NCI-H2081 (cell line): ENCODE measurements at places on chromosomes 5 and 9.

GRCh38 chr9:113580954-113581311, 117.4 kb downstream of the RGS3 start:
- DNase-seq: no peak

DNA sequence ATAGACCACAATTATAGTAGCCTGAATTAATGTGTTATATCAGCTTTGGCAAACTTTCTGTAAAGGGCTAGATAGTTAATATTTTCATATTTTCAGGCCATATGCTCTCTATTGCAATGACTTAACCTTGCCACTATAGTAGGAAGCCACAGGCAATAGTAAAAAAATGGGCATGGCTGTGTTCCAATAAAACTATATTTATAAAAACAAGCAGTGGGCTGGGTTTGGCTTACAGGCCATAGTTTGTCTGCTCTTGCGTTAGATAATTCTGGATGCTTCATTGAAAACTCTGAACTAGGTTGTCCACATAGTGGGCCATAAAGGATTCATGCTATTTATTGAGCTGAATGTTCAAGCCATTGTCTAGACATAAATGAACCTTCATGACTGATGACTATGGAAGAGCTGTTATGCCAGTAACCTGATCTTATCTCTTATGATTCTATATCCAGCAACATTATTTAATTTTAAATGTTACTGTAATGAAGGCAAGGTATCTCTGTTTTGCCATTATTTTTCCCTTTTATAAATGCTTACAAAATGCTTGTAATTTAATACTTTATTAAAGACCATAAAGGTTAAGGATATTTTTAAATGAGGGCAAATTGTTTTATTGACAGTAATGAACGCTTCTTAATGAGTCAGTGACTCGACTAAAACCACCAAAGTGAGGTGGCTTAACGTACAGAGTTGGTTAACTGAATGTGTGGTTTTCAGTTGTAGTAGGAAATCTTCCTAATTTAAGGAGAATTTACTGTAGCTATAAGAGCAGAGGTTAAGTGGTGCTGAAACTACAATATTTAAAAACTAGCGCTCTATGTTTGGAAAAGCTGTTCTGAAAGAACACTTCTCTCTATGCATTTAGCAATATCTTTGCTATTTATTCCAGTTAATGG, 560.6 kb downstream of the PRR16 start:
- no peak for DNase-seq

DNA sequence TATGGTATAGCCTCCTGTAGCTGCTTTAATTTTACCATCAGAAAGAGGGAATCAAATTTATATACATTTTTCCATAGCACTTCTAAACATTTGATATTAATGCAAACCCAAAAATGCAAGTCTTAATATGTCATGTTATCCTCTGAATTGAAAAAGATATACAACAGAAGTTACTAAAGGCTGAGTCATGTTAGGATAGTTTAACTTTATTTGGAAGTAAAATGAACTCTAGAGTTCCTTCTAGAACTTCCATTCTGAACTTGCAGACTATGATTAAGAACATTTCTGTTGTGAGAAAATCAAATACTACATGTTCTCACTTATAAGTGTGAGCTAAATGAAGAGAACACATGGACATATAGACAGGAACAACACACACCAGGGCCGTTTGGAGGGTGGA, 317.3 kb upstream of the PRR16 start:
- DNase-seq: no peak

- no peak for DNase-seq
Observed at GRCh38 chr5:33198836-33199235, 241.9 kb upstream of the TARS1 start.

DNA sequence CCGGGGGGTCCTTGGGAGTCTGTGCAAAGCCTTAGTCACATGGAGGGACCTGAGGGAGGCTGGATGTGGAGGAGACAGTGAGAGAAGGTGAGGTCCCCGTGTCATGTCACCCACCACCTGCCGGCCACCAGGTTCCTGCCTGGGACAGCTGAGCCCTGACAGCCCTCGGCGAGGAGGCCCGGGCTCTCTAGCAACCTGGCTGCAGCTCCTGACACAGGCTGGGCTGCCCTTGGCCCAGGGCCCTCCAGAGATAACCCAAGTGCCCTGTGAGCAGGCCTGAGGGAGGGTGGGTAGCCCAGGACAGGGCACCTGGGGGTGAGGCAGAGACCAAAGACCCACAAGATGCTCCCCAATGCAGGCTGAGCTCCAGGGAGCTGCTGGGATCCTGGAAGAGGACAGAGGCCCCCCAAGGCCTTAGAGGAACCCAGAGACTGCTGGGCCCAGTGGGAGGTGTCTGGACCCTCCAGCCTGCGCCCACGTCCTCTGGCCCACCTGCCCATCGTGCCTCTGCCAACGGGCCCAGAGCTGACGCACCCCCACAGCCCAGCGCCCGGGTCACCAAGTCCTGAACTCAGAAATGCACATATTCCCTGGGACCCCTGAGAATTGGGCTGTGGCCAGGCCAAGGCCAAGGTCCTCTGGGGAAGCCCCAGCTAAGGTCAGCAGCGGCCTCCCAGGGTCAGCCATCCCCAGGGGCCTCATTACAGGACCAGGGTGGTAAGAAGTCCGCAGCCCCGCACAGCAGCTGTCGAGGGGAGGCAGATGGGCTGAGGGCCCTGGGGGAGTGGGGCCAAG, 8.8 kb upstream of the PTGDS start:
- no peak for DNase-seq

GRCh38 chr5:138180183-138180782, 1.4 kb downstream of the KIF20A start:
- DNase-seq: peak; percentile 27

DNA sequence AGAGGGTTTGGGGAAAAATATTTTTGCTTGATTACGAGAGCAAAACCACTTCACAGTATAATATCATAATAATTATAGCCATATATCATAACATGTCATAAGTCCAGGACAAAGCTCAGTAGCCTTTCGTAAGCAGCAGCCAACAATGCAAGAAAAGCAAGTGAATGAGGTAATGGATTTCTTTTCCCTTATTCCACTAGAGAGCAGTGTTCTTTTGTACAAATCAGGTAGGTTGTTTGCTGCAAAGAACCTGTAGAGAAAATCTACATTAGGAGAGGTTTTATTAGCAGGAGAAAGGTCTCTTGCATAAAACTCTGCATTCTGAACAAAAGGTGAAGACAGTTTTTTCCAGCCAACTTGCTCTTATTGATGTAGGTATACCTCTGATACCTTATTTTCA, 1033.4 kb downstream of the TLE4 start:
- peak; percentile 11 for DNase-seq

GRCh38 chr9:134991808-134992754, 74.4 kb upstream of the FCN1 start:
- DNase-seq: no peak

- DNase-seq: no peak
Observed at GRCh38 chr5:142677198-142677597, 8.7 kb downstream of the FGF1 start.

- peak; percentile 43 for DNase-seq
Observed at GRCh38 chr9:116000748-116001329, 152.8 kb upstream of the PAPPA start.

DNA sequence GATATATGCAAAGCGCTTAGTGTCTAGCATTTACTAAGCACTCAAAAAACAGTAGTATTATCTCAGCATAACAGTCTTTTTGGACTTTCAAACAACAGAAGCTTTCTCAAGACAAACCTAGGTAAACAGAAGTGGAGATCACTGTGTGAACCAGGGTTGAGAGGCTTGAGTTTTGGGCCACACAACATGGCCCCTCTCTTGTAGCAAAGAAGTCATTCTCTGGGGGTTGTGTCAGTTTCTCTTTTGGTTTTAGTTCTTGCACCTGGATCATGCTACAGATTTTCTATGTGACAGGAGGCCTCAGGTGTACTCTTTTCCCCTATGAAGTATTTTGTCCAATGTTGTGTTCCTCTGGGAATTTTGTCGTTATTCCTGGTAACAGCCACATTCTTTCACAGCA, 30.0 kb downstream of the INSYN2B start:
- no peak for DNase-seq

- no peak for DNase-seq
Observed at GRCh38 chr9:125549891-125550885, 156.8 kb downstream of the MAPKAP1 start.

GRCh38 chr9:34454571-34455065, 3.8 kb downstream of the FAM219A start:
- DNase-seq: no peak

DNA sequence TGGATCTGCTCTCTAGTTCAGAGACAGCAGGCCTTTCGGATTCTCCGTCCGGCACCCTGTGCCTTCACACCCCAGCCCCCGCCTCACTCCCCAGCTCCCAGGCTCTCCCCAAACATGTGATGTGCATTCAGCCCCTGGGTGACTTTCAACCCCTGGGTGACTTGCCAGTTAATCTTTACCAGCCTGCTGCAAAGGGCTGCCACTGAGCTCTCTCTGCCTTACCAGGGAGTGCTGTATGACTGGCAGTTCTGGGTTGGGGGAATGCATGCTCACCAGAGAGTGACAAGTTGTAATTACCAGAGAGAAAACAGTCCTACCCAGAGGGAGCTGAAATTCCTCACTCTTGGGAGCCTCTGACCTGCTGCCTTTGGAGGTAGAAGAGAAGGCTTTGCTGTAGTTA, 4.9 kb upstream of the ADRA1B start:
- DNase-seq: no peak

- no peak for DNase-seq
Observed at GRCh38 chr9:93510041-93510440, 56.7 kb upstream of the FAM120AOS start.

- DNase-seq: no peak
Observed at GRCh38 chr9:36827593-36827992, 206.5 kb downstream of the PAX5 start.

DNA sequence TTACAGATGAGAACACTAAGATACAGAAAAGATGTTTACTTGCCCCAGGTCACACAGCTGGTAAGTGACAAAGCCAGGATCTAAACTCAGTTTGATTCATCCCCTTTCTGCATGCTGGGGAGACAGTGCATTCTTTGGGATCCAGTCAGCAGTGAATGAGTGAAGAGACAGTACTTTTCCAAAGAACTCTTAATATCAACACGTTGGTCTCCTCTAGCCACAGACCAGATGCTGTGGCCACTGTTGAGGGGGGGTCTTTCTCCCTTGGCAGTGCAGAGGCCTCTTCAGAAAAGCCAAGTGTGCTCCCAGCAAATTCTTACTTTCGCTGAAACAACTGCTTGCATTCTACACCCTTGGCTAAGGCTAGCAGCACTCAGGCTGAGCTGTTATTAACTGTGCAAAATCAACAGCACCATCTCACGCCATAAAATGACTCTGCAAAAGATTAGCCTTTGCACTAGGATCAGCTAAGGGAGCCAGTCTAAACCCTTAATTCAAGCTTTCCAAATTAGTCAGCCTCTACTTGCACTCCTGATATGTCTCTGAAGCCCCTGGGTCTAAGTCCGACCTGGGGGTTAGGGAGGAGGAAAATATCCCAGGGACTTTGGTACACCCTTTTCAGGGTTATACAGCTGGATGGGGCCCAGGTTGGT, 4.8 kb upstream of the TMEM171 start:
- no peak for DNase-seq

- DNase-seq: no peak
Observed at GRCh38 chr5:6395621-6396020, 17.3 kb upstream of the MED10 start.

DNA sequence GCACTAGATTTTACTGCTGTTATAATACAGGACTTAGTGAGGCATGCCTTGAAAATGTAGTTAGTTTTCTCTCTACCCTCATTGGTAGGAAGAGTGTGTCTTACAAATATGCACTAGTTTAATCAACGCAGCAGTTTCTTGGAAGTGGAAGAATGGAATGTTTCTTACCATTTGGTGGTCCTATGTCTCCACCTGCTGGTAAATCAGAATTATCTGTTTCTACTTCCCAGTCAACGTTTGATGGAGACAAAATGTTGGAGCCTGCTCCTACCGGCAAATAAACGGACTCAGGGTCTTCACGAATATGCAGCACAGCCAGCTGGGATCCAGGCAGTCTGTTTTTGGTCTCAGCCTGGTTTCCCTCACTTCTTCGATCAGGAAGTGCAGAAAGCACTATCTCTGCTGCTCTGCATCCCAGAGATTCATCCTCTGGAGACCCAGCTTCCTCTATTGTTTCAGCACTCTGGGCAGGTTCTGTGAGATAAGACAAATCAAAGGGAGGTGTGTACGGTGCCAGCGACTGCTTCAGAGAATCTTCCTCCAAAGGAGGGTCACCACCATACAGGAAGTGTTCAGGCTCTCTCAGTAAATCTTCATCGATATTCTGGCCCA, 59.5 kb upstream of the PCA3 start:
- DNase-seq: peak; percentile 82

- DNase-seq: no peak
Observed at GRCh38 chr5:133108481-133108921, 56.7 kb downstream of the HSPA4 start.

GRCh38 chr5:142767178-142767577, 3.0 kb upstream of the ARHGAP26 start:
- no peak for DNase-seq

- DNase-seq: no peak
Observed at GRCh38 chr9:811106-811531, 30.4 kb upstream of the DMRT1 start.

GRCh38 chr9:126783949-126784348, 20.9 kb upstream of the ZBTB43 start:
- no peak for DNase-seq

- DNase-seq: no peak
Observed at GRCh38 chr5:143101725-143102386, 301.6 kb downstream of the NR3C1 start.

DNA sequence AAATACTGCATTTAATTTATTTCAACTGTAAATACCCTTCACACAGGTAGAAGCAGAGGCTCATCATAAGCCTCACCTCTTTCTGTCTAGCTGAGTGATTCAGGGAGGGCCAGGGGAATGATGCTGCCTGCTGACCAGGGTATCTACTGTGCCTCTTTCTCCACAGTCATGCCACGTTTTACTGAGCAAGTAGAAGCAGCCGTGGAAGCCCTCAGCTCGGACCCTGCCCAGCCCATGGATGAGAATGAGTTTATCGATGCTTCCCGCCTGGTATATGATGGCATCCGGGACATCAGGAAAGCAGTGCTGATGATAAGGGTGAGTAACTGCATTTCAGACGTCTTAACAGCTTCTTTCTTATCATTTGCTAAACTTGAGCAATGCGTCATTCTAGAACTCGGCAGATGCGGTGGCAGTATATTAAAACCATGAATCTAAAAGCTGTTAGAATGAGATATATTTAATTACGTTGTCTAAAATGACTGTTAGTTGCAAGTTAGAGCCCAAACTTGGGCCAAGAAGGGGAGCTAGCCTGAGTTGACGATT, 50.0 kb upstream of the LRRTM2 start:
- no peak for DNase-seq

GRCh38 chr9:130918101-130918825, 20.8 kb downstream of the FIBCD1 start:
- no peak for DNase-seq

- DNase-seq: no peak
Observed at GRCh38 chr9:128244091-128244836, 31.5 kb downstream of the GOLGA2 start.

GRCh38 chr5:151212406-151212798, 11.5 kb downstream of the CCDC69 start:
- no peak for DNase-seq

DNA sequence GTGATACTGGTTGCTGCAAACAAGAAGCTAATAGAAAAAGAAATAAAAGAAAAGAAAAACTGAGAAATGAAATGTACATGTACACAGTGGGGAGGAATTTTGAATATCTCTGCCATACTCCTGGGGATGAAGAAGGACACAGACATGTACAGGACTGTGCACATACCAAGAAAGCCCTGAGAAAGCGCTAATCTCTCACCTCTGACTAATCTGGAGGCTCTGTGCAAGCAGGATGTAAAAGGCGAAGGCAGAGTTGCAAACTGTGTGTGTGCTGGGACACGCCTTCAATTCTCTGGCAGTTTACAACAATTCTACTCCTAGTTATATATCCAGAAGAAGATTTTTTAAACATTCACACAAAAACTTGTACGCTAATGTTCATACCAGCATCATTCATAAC, 211.4 kb downstream of the KIAA0825 start:
- no peak for DNase-seq
